Thoracic aorta (tissue), 2 donors: ENCODE measurements at places on chromosomes 3 and 15. TPM values are rescaled to one million over a fixed set of nuclear protein-coding genes. Genes with fewer than 3 reads are reported as not detected.
A peak's percentile ranks its signal among the peaks of the same experiment; 100 is the strongest.

LTF gene
- 3.0 TPM for total RNA-seq

DNA sequence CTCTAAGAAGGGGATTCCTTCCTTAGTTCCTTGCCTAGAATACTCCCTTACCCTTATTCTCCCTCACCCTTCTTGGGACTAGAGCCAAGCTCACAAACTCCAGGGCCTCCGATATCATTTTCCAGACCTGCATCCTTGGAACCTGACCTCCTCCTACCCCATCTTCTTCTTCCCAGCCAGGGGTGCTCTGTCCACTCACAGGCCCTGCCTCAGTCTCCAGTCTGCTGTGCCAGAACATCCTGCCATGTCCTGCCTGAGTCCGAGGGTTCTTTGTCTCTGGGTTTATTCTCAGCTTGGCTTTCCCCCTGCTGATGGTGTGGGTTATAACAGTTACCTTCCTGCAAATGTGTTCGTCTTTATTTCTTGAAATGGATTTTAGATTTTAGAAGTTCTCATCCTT, 59.9 kb upstream of the MCF2L2 start:
- H3K27me3 ChIP-seq, result no peaks in the 10 kb centered on the region
- H3K4me3 ChIP-seq, result no peak overlapping the region
- no peaks in the 10 kb centered on the region for H3K36me3 ChIP-seq

- peak overlapping the region; percentile 17 for H3K4me3 ChIP-seq
- H3K27ac ChIP-seq, result peak overlapping the region; percentile 73
- H3K27me3 ChIP-seq, result no peaks in the 10 kb centered on the region
- H3K4me1 ChIP-seq, result peaks cover 37% of the 10 kb centered on the region
Measured at GRCh38 chr3:123620343-123620742, 35.5 kb upstream of the HACD2 start.

GRCh38 chr15:95699578-95699977, 630.9 kb upstream of the NR2F2 start:
- H3K27me3 ChIP-seq, result no peaks in the 10 kb centered on the region
- no peak overlapping the region for H3K4me3 ChIP-seq
- no peaks in the 10 kb centered on the region for H3K4me1 ChIP-seq

DNA sequence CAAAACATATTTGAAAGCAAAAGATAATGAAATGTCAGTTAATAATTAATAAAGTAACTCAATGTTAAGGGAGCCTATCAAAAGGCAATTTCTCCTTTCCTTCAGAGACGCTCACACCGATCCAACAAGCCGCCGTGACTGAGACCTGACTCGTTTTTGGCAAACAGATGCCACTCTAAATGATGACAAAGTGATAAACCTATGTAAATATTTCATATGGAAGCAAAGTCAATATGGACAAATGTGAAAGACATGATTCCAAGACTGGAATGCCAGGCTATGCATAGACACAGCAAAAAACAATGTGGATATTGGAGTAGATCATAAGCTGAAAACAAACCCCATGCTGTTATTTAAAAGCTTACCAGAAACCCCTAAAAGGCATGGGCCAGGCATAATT, 137.2 kb upstream of the SUCLG2 start:
- H3K36me3 ChIP-seq, result no peaks in the 10 kb centered on the region
- H3K27ac ChIP-seq, result no peak overlapping the region
- no peak overlapping the region for H3K4me3 ChIP-seq
- no peaks in the 10 kb centered on the region for H3K4me1 ChIP-seq

DNA sequence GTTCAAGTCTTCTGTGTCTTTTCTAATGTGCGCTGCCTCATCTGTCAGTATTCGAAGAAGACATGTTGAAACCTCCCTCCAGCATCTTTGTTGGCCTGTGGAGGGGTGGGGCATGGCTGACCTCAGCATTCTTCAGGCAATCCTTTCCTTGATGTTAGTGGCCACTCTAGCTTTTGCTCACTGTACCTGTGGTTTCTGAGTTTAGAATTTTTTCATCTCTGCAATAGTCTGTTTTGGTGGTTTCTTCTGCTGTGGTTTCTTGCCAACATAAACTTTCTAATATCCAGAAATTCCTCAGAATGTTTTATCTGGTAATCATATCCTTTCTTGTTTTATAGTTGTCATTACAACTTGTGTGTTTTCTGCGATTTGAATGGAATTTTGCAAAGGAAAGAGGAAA, 251.3 kb upstream of the NR2E3 start:
- no peaks in the 10 kb centered on the region for H3K36me3 ChIP-seq
- peaks cover 6% of the 10 kb centered on the region for H3K4me1 ChIP-seq

GRCh38 chr15:71341811-71342550, 226.7 kb downstream of the THSD4 start:
- DNase-seq, result no peak
- H3K4me3 ChIP-seq, result no peak overlapping the region
- no peaks in the 10 kb centered on the region for H3K36me3 ChIP-seq
- H3K27me3 ChIP-seq, result no peaks in the 10 kb centered on the region

- DNase-seq, result no peak
- H3K27ac ChIP-seq, result no peak overlapping the region
- H3K4me3 ChIP-seq, result no peak overlapping the region
- H3K27me3 ChIP-seq, result no peaks in the 10 kb centered on the region
- H3K36me3 ChIP-seq, result no peaks in the 10 kb centered on the region
Measured at GRCh38 chr15:55894399-55894965, 98.9 kb downstream of the NEDD4 start.
